Colonic mucosa (tissue), 4 donors: ENCODE measurements at places on chromosomes 12 and 14. TPM values are rescaled to one million over a fixed set of nuclear protein-coding genes. Genes with fewer than 3 reads are reported as not detected.
A peak's percentile ranks its signal among the peaks of the same experiment; 100 is the strongest.

The KDM5A gene
- 60.3 TPM for total RNA-seq

DNA sequence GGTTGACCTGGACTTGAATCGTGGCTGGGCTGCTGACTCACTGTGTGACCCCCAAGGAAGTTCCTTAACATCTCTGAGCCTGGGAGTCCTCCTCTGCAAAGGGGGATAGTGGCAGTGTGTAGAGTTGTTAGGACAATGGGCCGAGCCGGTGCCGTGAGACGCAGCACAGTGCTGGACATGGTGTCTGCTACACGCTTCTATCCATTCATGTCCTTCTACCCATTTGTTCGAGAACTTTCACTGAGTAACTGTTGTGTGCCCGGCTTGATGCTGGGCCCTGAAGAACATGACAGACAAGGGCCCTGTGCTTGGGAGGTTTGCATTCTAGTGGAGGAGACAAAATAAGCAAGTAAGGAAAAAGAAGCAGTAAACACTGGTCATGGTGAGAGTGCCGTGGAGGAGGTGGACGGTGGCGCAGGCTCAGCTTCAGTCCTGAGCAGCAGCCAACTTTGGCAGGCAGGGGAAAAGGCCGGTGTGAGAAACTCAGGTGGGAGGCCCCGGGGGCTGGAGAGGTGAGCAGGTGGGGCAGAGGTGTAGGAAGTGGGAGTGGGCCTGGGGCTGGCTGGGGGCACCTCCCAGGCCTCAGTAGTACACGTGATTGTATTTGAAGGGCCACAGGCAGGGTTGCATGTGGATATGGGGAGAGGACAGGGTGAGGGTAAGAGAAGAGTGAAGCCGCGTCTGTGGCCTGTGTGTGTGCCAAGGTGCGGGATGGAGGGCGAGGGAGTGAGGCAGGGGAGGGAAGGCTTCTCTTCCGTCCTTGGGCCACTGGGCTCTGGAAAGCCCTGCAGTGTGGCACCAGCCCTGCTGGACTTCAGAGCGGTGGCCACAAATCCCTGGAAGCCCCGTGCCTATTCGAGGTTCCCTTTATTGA, 13.8 kb downstream of the VASH1 start:
- DNase-seq: no peak

- DNase-seq: no peak
Measured at GRCh38 chr14:66378712-66379505, 107.3 kb upstream of the CCDC196 start.

- no peak for DNase-seq
Measured at GRCh38 chr12:92989715-92990484, 60.8 kb upstream of the EEA1 start.

DNA sequence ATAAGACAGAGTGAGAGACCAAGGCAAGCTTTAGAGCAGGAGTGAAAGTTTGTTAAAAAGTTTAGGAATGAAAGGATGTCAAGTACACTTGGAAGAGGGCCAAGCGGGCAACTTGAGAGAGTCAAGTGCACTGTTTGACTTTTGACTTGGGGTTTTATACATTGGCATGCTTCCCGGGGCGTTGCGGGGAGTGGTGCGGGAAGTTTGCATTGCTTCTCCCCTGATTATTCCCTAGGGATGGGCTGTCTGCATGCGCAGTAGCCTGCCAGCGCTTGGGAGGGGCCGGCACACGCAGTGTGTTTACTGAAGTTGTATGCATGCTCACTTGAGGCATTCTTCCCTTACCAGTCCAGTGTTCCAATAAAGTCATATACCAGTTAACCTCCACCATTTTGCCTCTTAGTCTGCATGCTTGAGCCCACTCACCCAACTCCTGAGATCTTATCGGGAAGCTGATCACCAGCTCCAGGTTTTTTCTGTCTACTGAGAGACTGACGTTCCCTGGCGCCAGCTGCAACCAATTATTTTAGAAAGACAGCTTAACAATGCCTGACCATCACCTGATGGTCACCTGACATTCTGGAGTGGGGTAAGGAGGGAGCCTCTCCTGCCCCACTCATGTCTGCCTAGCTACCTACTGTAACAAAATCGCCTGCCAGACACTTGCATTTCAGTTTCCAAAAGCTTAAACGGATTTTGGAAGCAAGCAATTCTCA, 53.2 kb downstream of the DACT1 start:
- DNase-seq: peak; percentile 93

The HEBP1 gene
- 40.9 TPM for total RNA-seq

DNA sequence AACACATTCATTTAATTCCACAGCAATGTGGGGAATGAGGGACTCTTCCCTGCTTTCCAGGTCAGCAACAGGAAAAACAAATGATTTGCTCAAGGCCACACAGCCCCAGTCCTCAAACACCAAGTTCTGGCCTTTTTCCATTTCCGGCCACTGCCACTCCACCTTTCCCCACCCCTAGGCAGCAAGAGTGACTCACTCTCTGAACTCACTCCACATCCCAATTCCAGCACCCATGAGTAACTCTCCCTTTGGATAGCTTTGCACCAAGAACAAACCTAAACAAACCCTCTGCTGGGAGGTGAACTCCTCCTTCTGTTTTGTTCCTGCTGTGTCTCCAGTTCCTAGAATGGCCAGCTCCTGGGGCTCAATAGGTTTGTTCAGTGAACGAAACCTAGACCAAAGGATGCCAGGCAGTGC, 30.4 kb upstream of the PLEKHG6 start:
- peak; percentile 82 for DNase-seq

DNA sequence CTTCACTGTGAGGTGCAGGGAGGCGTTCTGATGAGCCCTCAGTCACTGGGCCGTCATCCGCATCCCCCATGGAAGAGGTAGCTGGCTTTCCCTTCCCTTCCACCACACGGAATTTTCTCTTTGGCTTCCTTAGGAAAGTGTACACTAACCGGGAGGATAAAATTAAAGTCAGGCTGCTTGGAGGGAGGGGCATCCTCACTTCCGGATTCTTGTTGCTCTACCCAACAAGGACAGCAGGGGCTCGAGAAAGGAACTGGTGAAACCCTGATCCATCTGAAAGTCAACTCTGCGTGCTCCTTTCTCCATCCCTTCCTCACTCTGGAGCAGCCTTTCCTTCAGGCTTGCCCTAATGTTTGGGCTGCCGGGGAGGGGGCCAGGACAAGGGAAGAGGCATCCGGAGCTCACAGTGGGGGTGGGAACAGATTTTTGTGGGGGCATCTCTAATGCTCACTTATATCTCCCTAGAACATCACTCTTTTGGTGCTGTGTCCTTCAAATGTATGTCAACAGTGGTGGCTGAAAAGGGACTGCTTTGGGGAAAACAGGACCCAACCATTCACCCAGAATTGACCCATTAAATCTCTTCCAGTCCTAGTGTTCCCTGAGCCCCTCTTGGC, 101.4 kb upstream of the FKBP4 start:
- DNase-seq: no peak
